ENCODE measurements at places on chromosomes 2 and 18. TPM values are rescaled to one million over a fixed set of nuclear protein-coding genes. Genes with fewer than 3 reads are reported as not detected.

Gene DTYMK
- total RNA-seq, result 13.3 TPM

Gene SF3B1
- total RNA-seq, result 91.5 TPM

Gene SCN1A
- total RNA-seq, result not detected

Gene INPP5D
- 8.0 TPM for total RNA-seq

Gene MPP4
- 0.23 TPM for total RNA-seq

Gene SKA1
- total RNA-seq, result not detected

Gene FOXD4L1
- not detected for total RNA-seq

Gene RESP18
- total RNA-seq, result not detected

Gene PDE1A
- 11.2 TPM for total RNA-seq

Gene SCRN3
- total RNA-seq, result 17.6 TPM

Gene SCN7A
- total RNA-seq, result 109 TPM

Gene MYO5B
- total RNA-seq, result 2.1 TPM

Gene SERPINB3
- not detected for total RNA-seq

Gene RNF125
- total RNA-seq, result 3.7 TPM

Gene CNDP1
- not detected for total RNA-seq

Gene MARCO
- total RNA-seq, result 7.3 TPM

Gene CTNNA2
- total RNA-seq, result 0.42 TPM

Gene ZBTB7C
- 7.3 TPM for total RNA-seq

Gene PIGN
- 10.6 TPM for total RNA-seq

Gene RGPD4
- total RNA-seq, result not detected
